ENCODE measurements at places on chromosomes 16 and 17.

DNA sequence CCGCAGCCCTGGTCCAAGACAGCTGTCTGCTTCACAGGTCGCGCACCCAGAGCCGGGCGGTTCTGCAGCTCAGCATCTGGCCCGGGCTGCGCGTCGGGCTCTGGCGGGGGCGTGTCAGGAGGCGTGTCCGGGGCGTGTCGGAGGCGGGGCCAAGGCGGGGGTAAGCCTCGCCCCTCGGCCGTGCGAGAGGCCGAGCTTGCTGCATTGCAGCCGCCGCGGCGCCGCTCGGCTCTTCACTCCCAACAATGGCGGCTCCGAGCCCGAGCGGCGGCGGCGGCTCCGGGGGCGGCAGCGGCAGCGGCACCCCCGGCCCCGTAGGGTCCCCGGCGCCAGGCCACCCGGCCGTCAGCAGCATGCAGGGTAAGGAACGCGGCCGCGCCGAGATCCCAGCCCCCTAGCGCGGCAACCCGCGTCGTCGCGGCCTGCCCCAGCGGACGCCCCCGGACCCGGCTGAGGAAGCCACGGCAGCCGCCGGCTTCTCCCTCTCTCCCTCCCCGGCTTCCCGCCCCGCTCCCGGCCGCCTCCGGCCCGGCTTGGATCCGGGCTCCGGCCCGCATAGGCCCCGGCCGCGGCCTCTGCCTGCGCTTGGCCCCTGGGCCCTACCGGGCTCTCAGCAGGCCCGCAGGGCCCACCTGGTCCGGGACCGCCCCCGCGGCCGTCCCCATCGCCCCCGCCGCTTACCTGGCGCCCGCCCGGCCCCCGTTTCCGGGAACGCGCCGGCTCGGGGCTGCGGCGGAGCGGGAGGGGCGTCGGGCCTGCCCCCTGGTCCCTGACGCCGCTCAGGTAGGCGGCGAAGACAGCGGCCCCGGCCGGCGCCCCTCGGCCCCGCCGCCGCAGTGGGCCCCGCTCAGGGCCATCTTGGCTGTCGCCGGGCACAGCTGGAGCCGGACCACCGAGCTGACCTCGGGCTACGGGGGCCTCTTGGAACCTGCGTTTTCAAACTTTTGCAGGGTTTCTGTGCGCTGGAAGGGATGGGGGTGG is at the start of gene MAP2K4:
Gene MAP2K4 (plus strand): TSS at position 236 of the 981 bp plus-strand sequence. CDS start 10 bp downstream, at position 246.
- DNase-seq = peak; percentile 98

GRCh38 chr16:86212706-86213436 is 297.5 kb upstream of the FOXF1 start:
- DNase-seq = no peak

DNA sequence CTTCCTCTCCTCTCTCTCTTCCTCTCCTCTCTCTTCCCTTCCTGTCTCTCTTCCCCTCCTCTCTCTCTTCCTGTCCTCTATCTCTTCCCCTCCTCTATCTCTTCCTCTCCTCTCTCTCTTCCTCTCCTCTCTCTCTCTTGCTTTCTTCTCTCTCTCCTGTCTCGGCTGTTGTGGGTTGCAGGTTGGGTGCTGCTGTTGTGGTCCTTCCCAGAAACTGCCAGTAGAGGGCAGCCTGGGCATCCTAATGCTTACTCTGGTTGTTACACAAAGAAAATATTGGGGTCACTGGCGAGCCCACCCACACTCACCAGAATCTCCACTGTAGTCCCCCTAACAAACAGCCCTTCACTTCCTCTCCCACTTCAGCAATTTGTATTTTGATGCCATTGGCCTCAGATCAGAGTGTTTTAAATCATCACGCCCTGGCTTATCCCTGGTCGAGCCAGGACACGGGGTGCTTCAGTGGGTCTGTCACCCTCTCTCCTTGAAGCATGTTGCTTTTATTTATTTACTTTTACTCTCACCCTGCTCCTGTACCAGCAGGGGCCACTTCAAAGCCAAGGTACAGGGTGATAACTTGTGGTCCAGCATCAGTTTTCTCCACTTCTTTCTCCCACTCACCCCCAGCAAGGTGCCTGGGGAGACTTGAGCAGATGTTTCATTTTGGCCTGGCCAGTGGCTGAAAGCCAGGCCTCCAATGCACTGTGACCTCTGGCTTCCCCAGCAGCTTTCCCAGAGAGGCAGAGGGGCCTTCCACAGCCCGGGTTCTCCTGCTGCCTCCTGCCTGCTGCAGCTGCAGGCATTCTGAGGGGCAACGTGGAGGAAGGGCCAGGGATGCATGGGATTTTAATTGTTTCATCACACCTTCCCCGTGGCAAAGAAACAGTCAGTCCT is 4.7 kb upstream of the MMP15 start:
- peak; percentile 81 for DNase-seq

- no peak for DNase-seq
Measured at GRCh38 chr17:3656755-3657587, 11.4 kb downstream of the TAX1BP3 start.

- no peak for DNase-seq
Measured at GRCh38 chr17:64139542-64139941, 9.6 kb upstream of the ERN1 start.

- DNase-seq = no peak
Measured at GRCh38 chr16:49405123-49405522, 31.5 kb downstream of the C16orf78 start.

GRCh38 chr17:80781807-80782277 is 209.8 kb upstream of the CHMP6 start:
- DNase-seq = no peak

DNA sequence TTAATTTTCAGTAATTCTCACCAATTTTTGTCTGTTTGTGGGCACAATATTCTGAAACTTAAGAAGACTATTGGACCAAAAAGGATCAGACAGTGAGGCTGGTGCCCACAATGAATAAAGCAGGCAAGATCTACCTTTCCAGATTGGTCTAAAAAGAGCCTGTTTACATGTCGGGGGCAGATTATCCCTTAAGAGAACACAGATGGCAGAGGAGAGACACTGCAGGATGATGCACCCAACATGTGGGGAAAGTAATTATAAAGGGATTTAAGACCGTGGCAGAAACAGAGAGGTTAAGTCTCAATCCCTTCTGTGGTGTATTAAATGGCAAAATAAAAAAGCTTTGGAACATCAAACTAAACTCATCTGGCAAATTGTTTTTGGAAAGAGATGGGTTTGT is 331.8 kb upstream of the CDH11 start:
- DNase-seq = no peak

GRCh38 chr17:31251105-31251969 is 45.7 kb downstream of the OMG start:
- no peak for DNase-seq

DNA sequence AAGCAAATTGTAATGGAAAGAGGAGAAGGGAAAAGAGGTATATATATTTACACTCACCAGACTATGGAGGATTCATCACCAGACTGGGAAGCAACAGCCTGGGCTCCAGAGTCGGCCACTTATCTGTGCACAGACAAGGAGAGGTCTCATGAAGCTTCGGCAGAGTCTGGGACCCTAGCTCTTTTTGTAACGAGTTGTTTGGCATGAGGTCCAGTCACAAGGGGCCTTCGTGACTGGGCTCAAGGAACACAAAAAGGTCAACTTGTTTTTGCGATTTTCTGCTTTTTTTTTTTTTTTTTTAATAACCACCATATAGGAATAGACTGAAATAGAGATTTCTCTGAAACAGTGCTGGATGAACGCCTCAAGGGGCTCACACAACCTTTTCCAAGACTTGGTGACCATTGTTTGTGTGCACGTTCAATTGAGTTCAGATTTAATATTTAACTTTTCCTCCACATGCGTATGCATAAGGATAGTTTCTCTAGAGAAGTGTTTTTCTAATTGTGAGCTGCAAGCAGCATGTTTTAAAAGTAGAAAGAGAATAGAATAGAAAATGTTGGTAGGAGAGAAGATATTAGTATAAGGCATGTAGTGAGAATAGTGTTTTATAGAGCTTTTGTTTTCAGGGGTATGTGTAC is 25.8 kb downstream of the BPTF start:
- DNase-seq = no peak

- DNase-seq = no peak
Measured at GRCh38 chr17:37082311-37082860, 133.6 kb downstream of the AATF start.

DNA sequence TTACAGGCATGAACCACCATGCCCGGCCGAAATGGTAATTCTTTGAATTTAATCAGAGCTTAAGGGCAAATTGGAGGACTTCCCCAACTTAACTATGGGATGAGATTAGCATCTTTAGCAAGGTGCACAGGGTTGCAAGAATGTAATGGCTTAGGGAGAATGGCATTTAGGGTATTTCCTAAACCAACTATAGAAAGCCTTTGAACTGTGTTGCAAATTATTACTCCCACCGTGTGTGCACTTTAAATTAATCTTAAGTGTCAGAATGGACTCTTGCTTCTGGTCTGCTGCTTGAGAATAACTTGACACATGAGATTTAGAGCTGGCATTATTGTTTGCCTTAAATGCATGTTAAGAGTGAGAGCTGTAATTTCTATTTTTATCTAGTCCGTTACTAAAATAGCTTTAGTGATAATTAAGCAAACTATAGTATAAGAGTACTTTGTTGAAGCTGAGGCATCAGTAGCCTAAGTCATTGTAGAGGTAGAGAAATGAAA is 59.8 kb downstream of the TUBD1 start:
- no peak for DNase-seq

- DNase-seq = no peak
Measured at GRCh38 chr16:53356478-53357207, 77.6 kb upstream of the RBL2 start.

DNA sequence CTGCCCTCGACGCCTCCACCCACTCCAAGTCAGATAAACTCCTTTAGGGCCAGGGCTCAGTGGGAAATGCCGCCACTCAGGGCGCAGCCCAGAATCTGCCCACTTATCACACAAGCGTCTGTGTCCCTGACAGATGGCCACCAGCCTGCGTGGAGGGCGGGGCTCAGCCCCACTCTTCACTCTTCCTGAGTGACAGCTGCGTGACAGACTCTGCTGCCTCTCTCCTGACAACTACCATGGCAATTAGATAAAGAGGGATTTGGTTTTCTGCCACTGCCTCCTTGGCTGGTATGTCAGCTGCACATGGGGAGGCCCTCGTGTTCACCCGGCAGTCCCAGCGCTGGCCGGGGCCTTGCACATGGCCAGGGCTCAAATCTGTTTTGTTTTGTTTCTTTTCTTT is 96.2 kb downstream of the RTN4RL1 start:
- no peak for DNase-seq

GRCh38 chr17:66423056-66423955 is 120.9 kb downstream of the PRKCA start:
- DNase-seq = no peak

DNA sequence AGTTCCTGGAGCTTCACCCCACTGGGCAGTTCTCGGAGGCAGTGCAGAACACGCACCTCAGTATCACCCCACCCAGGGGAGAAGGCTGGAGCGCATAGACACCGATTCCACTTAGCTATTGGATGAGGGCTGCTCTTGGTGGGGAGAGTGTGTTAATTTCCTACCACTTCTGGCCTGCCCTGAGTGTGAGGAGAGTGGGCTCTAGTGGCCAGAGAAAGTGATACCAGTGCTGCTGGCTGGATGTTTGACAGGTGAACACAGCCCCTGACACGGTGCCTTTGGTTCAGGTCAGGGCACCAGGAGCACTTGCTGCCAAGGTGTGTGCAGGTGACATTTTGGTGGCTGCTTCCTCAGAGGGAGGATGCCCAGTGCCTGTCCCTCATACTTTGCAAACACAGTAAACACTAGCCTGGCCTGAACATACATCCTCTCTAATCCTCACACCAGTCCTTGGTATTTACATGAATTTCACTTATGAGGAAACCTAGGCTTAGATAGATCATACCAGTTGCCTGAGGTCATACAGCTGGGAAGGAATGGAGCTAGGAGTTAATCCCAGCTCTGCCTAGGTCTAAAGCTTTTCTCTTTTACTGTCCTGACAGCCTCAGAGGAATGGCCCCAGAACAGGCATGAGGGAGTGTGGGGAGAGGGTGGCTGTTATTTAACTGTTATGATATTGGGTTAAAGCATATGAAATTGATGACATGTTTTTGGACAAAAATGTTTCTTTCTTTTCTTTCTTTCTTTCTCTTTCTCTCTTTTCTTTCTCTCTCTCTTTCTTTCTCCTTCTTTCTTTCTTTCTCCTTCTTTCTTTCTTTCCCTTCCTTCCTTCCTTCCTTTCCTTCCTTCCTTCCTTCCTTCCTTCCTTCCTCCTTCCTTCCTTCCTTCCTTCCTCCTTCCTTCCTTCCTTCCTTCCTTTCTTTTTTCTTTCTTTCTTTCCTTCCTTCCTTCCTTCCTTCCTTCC is 21.0 kb upstream of the ITGAX start:
- no peak for DNase-seq

DNA sequence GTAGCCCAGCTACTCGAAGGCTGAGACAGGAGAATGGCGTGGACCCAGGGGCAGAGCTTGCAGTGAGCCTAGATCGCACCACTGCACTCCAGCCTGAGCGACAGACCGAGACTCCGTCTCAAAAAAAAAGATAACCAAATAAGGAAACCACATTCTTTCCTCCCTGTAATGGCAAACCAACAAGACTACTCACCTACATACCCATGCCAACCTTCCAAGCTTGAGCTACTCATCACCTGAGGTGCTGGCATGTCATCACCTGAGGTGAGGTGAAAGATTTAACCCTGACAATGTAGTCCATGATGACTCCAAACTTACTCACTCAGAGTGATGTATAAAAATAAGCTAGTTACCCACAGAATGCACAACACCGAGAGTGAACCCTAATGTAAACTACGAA is 85.2 kb downstream of the SMG6 start:
- DNase-seq = no peak

DNA sequence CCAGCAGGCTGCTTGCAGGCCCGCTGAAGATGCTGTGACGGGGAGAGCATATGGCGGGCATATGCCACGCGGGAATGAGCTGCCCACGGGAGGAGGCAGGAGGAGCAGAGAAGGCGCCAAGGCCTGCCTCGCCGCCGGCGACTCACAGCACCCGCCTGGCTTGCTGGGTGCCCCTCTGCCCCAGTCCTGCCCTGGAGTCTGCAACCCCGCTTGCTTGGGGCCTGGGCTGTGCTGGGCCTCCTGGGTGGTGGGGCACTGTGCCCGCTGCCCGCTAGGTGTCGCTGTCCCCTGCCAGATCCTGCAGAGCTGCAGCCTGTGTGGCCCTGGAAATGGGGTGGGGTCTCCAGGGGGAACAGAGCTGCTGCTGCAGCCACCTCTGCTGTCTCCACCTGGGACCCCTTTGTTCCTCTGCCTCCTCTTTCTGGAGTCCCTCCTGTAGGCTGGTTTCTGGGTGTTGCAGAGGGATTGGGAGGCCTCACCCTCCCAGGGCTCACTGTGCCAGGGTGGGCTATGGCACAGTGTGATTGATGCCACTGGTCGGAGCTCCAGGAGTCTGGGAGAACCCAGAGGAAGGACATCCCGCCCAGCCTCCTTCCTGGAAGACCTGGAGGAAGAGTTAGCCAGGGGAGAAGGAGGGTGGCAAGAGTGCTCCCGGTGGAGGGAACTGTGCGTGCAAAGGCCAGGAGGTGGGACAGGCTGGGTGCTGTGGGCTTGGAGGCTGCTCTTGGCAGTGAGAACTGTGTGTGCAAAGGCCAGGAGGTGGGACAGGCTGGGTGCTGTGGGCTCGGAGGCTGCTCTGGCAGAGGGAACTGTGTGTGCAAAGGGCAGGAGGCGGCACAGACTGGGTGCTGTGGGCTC is 141.0 kb upstream of the CIBAR2 start:
- DNase-seq = peak; percentile 73

- DNase-seq = no peak
Measured at GRCh38 chr17:81854974-81855774, 5.2 kb downstream of the P4HB start.

- DNase-seq = peak; percentile 63
Measured at GRCh38 chr17:81322271-81323082, 27.4 kb upstream of the SLC38A10 start.

- DNase-seq = no peak
Measured at GRCh38 chr17:58432806-58433573, 15.7 kb upstream of the RNF43 start.

- DNase-seq = no peak
Measured at GRCh38 chr16:24124291-24124690, 131.8 kb upstream of the CACNG3 start.

GRCh38 chr16:58906981-58907715 is 173.0 kb upstream of the GOT2 start:
- DNase-seq = no peak
